Hematopoietic multipotent progenitor cell (in vitro differentiated cells): ENCODE measurements at places on chromosomes 2 and 18. TPM values are rescaled to one million over a fixed set of nuclear protein-coding genes. Genes with fewer than 3 reads are reported as not detected.

GRCh38 chr2:132751836-132752235 lies 81.8 kb upstream of the LYPD1 start:
- DNase-seq = no peak

- DNase-seq = peak; percentile 11
These were observed 9.6 kb upstream of the LRP1B start for GRCh38 chr2:142140434-142140845.

The SFT2D3 gene
- 10.8 TPM for total RNA-seq

GRCh38 chr2:215405722-215406581 lies 29.9 kb downstream of the FN1 start:
- DNase-seq = no peak

GRCh38 chr2:102520009-102520408 lies 47.0 kb downstream of the SLC9A4 start:
- peak; percentile 36 for DNase-seq

DNA sequence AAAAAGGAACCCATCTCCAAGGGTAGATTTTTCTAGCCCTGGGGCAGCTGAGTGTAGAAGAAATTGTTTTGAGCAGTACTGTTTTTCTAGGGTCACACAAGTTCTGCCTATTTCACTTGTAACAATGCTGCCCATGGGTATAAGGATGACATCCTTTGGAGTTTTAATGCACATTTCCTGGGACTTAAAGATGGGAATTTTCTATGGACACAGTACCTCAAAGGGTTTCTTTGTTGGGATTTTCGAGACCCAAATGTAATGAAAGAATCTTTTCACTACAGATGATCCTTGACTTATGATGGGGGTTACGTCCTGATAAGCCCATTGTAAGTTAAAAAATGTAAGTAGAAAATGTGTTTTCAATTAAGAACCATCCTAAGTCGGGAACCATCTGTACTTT lies 31.8 kb downstream of the CDC42EP3 start:
- no peak for DNase-seq

- no peak for DNase-seq
These were observed 44.6 kb downstream of the ADD2 start for GRCh38 chr2:70723286-70723885.

DNA sequence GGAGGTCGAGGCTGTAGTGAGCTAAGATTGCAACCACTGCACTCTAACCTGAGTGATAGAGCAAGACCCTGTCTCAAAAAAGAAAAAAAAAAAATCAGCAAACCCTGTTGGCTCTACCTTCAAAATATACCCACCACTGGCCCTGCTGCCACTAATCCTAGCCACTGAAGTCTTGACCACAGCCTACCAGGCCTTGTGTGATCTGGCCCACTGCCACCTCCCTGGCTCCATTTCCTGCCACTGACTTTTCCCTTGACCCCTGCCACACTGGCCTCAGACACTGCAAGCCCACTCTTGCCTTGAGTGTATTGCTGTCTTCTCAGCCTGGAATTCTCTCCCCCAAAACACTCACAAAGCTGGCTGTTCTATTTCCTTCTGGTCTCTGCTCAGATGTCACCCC lies 33.7 kb downstream of the SH2D6 start:
- no peak for DNase-seq

The HOXD10 gene
- not detected for total RNA-seq

The GDF7 gene
- total RNA-seq = 2.2 TPM

DNA sequence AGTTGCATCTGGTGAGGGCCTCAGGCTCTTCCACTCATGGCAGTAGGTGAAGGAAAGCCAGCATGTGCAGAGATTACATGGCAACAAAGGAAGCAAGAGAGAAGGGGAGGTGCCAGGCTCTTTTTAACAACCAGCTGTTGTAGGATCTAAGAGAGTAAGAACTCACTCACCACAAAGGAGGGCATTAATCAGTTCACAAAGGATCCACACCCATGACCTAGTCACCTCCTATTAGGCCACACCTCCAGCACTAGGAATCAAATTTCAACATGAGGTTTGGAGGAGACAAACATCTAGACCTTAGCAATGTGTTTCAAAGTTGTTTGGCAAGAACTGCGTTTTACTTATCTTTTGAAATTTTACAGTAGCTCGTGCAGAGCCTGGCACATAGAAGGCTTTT lies 20.5 kb upstream of the REG3A start:
- DNase-seq = no peak

DNA sequence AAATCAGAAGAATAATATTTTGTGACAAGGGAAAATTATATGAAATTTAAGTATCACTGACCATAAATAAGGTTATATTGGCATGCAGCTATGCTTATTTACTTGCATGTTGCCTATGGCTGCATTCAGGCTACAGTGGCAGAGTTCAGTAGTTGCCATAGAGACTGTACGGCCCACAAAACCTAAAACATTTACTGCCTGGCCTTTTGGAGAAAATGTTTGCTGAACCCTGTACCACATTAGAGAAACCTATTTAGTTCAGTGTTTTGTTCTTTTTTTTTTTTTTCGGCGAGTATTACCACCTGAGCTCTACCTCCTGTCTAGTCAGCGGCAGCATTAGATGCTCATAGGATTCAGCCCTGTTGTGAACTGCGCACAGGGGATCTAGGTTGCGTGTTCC lies 163.7 kb downstream of the MCFD2 start:
- DNase-seq = no peak

DNA sequence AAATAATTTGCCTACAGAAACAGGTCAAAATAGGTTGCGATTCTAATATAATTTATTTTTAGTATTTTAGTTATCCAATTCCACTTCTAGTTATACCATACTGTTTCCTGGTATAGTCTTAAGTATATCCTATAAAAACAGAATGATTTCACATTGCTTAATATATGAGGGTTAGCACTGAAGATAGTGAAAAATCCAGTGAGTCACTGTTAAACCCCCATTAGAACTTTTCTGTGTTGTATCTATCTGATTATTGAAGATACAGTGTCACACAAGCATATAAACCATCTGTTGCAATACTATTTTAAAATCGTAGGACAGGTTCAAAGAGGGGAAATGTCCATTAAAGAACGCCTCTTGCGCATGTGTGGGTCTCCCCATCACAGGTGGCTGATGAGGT lies 110.0 kb downstream of the FEZ2 start:
- DNase-seq = no peak

GRCh38 chr2:14016289-14016955 lies 616.1 kb upstream of the LRATD1 start:
- DNase-seq = no peak

GRCh38 chr2:58215429-58215828 lies 25.7 kb downstream of the FANCL start:
- DNase-seq = no peak

DNA sequence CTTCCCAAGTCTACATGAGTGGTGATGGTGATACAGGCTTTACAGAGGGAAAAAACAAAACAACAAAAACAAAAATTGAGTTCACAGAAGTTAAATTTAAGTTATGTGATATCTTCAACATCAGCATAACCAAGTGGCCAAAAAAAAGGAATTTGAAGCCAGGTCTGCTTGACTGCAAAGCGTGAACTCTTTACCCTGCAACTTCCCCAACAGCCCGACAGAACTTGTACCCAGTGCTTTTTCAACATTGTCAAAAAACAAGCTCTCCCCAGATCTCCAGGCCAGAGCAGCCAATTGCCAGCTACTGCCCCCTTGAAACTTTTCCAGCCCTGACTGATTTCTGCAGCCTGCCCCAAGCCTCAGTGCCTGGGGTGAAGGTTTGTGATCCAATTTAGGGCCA lies 76.7 kb downstream of the RNF144A start:
- DNase-seq = no peak

The ADNP2 gene
- total RNA-seq = 18.0 TPM

- peak; percentile 69 for DNase-seq
These were observed 21.8 kb upstream of the RAB27B start for GRCh38 chr18:54806526-54806925.

DNA sequence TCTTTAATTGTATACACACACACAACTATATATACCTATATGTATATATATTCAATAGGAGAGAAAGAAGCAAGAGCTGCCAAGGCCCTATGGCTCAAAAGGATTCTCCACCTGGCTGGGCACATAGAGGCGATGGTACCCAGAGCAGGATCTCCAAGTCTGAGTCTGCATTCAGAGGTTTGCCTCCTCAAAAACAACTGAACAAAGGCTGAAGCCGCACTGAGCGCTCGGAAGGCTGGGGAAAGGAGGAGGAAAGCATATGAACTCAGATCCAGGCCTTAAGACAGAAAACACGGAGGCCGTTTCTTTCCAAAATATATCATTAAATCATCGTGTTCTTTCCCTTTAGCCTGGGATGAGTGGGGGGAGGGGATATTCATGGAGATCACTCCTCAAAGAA lies 3.6 kb downstream of the HOXD12 start:
- no peak for DNase-seq

DNA sequence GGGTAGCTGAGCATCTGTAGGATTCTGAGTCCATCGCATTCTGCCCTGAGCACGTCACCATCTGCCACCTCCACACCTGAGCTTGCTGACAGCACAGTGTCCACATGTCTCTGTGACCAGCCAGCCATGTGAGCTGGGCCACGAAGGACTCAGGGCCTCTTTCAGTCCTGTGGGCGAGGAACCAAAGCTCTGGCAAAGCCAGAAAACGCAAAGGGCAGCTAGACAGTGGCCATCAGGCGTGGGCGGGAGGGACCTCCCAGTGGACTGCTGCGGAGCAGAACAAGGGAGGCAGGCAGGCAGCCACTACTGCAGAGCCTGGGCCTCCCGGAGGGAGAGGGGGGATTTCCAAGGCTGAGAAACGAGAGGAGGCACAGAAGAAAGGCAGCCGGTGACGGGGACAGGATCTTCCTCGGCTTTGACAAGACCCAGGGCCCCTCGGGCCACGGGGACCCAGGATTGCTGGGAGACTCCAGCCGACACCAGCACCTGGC lies 274.6 kb upstream of the SALL3 start:
- DNase-seq = no peak

DNA sequence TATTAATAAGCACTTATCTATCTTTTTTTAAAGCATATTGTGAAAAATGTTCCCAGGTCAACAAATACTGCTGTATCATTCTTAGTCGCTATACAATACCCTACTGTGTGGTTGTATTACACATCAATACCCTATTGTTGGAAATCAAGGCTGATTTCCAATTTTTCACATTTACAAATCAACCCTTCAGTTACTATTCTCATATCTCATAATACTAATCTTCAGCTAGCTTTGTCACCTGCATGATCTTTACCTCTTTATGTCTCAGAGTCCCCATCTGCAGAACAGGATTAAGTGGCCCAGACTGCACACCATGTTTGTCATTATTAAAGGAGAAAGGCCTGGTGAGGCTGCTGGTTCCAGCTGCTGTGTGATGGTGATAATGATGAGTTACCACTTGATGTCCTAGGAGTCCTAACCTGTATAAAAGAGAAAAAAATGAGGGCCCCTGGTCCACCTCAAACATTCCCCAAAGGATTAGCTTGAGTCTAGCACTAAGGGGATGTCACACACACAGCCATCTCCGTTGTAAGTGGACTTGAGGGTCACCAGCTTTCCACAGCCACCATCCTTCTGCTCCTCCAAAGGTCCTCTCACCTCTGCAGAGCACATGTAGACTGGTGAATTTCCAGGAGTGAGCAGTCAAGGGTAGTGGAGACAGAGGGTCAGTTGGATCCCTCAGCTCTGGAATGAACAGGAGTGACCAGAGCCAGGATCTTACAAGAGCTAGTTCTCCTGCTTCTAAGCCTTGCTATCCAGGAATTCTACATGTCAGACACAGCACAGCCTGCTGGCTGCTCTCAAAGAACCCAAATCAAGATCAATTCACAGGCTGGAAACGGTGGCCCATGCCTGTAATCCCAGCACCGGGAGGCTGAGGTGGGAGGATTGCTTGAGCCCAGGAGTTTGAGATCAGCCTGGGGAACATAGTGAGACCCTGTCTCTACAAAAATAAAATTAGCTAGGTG lies 36.0 kb upstream of the BIN1 start:
- no peak for DNase-seq

GRCh38 chr2:62472312-62472711 lies 33.7 kb downstream of the TMEM17 start:
- DNase-seq = no peak

- DNase-seq = peak; percentile 36
These were observed 126.7 kb downstream of the BCL2 start for GRCh38 chr18:63192885-63193349.

The TOGARAM2 gene
- total RNA-seq = 3.5 TPM

The TPGS2 gene
- 86.7 TPM for total RNA-seq

DNA sequence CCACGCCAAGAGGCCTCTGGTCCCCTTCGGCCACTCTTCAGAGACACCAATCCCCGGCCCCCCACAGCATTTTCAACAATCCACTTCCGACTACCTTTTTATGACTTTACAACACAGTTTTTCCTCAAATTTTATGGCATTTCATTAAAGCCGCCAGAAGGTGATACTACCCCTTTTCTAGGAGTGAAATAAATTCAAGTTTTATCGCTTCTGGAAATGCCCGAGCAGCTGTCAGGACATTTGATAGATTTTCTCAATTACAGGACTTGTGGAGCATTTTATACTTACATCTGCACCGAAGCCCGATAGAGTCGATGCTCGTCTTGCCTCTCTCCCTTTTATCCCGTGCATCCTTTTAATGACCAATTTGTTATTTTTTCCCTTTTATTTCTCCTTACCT lies 108.1 kb upstream of the CREB1 start:
- no peak for DNase-seq

DNA sequence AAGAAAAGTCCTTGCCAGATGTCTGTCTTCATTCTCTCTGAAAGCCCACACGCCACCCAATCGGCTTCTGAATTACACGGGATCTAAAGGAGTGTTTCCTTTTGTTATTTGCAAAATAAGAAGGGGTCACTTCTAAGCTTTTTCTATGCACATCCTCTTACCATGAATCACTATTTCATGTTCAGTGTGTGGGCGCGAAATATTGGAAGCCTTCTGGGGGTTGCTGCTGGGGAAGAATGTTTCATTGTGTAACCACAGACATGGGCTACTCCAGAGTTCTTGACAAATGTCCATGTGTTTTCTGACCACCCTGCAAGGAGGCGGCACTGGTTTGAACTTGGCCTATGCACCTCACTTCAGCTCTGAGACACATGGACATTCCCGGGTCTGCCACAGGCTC lies 133.6 kb upstream of the APCDD1 start:
- DNase-seq = no peak

DNA sequence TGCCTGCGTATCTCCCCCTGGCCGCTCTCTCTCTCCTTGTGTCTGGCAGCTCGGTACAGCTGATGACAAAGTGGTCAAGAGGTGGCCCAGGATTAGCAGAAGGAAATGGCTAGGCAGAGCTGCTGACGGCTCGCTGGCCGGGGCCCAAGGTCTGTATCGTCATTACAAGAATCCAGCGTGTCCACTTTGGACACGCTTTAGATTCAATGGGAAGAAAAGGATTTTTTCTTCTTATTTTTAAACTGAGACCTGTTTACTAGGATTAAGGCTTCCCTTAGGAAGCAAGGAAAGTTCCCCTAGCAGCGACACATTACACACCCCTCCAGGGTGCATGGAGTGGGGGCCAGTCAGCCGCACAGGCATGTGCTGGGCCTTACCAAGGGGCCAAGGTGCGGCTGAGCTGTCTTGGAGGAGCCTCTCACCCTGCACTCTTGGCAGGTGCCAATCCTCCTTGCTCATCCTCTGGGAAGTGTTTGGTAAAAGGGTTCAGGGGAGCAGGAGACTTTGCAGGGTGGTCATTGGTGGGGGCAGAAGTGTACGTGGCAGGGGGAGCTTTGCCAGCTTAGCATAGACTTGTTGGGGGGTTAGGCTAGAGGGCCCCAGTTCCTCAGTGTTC lies 76.8 kb downstream of the POLR1A start:
- DNase-seq = no peak

- peak; percentile 19 for DNase-seq
These were observed 105.9 kb upstream of the CREB1 start for GRCh38 chr2:207423886-207424285.

- no peak for DNase-seq
These were observed 69.2 kb downstream of the TRIP12 start for GRCh38 chr2:229852565-229852964.
